ENCODE measurements at places on chromosomes 3 and 15.

- no peak for DNase-seq
These were observed 16.6 kb upstream of the PARP6 start for GRCh38 chr15:72288796-72289596.

DNA sequence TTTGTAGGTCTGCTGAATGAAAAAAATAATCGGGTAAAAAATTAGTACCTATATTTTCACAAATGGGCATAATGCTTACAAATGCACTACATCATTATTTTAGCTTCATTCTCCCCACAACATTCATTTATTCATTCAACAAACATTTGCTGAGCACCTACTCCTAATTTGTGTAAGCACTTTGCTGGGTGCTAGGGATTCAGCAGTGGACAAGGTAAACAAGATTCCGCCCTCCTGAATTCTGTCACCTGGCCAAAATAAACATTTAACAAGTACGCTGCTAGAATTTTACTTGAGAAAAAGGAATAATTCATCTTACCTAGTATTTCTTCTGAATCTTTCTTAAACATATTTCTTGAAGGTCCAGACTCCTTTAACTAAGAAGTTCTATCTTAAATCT, 72.1 kb downstream of the TIGIT start:
- no peak for DNase-seq

- no peak for DNase-seq
These were observed 58.9 kb downstream of the MYO1E start for GRCh38 chr15:59313641-59314332.

- DNase-seq, result no peak
These were observed 626.3 kb upstream of the NAALADL2 start for GRCh38 chr3:174232658-174233429.

DNA sequence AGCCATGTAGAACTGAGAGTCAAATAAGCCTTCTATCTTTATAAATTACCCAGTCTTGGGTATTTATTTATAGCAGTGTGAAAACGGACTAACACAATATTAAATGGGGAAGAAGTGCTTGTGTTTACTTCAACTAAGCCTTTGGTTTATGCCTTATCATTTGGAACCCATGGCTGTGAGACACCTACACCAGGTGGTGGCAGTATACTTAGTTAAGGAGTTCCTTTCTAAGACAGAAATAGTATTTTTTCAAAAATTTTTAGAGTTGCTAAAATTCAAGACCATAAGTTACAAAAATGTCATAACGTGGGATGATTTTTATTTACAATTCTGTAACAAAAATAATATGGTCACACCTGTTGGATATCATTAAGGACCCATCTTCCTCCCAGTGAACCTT, 354.5 kb upstream of the SOX14 start:
- DNase-seq, result no peak

- no peak for DNase-seq
These were observed 104.2 kb downstream of the IQCH start for GRCh38 chr15:67358812-67359211.

- DNase-seq, result no peak
These were observed 28.2 kb downstream of the UBE3A start for GRCh38 chr15:25410649-25411048.

Measured in activated T-helper 9 cell treated with anti-CD3 and anti-CD28 coated beads, Interleukin-2, amount 50 U/mL, for 16 hours (primary cell).